BE2C (cell line): ENCODE measurements at places on chromosomes 7 and 10.
A peak's percentile ranks its signal among the peaks of the same experiment; 100 is the strongest.

- DNase-seq: no peak
Observed at GRCh38 chr7:139451638-139452037, 31.8 kb downstream of the KLRG2 start.

GRCh38 chr10:23331567-23332301, 12.9 kb downstream of the C10orf67 start:
- no peak for DNase-seq

- no peak for DNase-seq
Observed at GRCh38 chr7:4472728-4473127, 209.4 kb upstream of the FOXK1 start.

GRCh38 chr7:38154278-38154677, 23.8 kb upstream of the STARD3NL start:
- no peak for DNase-seq

DNA sequence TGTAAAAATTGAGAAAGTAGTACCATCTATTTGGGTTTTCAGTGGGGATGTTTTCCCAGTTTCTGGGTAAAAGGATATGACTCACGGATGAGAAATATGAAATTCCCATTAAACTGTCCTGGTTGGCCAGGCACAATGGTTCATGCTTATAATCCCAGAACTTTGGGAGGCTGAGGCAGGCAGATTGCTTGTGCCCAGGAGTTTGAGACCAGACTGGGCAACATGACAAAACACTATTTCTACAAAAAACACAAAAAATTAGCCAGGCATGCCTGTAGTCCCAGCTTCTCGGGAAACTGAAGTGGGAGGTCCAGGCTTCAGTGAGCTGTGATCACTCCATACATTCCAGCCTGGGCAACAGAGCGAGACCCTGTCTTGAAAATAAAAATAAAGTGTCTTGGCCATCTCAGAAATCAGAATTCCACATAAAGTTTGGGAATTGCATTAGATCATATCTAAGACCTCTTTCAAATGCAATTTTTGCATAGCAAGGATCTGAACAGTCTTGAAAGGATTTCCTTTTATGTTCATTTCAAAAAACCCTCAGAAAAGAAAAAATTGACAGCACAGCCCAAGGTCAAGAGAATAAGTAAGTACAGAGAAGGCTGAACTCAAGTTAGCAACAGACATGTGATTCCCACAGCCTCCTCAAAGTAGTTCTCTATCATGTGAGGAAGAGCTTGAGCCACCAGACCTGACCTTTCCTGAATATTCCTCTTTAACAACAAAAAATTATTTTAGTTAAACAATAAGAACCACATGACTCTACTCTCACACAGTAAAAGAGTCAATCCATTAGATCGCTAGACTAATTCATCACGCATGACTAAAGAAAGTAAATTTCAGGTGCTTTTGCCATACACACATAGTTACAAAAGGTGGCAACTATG, 141.5 kb upstream of the CAV2 start:
- DNase-seq: no peak

DNA sequence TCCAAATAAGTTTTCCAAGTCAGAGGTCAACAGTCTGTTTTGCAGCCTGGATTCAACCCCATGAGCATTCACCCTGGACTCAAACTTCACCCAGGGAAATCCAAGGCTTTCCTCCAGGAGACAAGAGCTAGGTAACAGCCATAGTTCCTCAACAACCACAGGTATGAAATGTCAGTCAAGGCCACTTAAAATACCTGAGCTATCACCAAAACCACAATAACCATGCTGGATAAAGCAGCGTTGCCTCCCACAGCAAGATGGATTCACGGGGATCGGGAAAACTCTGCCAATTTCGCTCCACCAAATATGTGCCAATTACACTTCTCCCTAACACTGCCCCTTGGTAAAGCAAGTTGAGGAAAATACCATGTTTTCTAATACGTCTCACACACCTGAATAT, 444.1 kb upstream of the KLF6 start:
- DNase-seq: no peak

GRCh38 chr7:105849122-105849855, 27.1 kb downstream of the ATXN7L1 start:
- no peak for DNase-seq

GRCh38 chr10:14185316-14186045, 145.2 kb downstream of the FRMD4A start:
- no peak for DNase-seq

DNA sequence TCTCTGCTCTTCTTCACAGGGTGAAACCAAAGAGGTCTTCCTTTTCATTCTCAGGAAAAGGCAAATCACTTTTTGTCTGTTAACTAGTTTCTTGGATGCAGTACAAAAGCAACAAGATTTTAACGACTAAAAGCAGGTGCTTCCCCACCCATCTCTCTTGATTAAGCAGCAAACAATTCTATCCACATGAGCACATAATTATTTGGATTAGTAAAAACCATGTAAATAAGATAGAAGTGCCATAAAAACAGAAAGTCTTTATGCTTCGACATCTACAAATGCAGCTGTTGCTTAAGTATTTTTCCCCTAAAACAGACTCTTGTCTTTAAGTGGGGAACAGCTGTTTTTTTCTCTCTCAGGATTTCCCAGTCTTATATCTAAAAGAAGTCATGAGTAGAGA, 37.4 kb downstream of the USP54 start:
- DNase-seq: no peak

DNA sequence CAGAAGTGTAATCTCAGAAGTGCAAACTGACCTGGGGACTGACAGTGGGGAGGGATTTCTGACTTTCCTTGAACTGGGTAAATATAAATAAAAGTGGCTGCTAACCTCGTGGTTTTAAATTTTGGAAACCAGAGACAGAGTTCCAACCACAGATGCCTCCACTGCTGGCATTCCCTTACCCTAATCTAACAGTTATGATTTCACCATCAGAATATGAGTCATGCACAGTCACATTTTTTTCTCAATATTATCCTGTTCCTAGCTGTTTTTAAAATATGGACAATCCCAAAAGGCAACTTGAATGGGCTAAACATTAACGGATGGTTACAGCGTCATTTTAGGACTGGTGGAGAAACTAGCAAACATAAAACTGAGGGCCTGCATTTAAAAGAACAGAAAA, 264.3 kb upstream of the INHBA start:
- no peak for DNase-seq

DNA sequence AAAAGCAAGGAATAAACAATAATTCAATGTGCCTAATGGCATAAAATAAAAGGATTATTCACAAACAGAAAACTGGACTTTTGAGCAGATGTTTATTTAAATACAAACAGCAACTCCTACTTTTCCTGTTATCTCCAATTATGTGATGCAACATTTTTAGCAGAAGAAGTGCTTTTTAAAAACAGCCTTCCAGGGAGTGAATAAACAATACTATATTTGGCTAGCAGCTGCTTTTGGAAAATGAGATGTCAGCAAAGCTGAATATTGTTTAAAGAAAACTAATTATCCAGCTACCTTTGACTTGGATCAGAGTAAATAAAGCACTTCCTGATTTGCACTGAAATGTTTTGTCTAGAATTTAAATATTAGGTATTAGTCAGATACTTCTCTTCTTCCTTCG, 23.2 kb downstream of the CDK1 start:
- DNase-seq: no peak

GRCh38 chr10:101780818-101781654, 2.2 kb downstream of the NPM3 start:
- DNase-seq: peak; percentile 74

DNA sequence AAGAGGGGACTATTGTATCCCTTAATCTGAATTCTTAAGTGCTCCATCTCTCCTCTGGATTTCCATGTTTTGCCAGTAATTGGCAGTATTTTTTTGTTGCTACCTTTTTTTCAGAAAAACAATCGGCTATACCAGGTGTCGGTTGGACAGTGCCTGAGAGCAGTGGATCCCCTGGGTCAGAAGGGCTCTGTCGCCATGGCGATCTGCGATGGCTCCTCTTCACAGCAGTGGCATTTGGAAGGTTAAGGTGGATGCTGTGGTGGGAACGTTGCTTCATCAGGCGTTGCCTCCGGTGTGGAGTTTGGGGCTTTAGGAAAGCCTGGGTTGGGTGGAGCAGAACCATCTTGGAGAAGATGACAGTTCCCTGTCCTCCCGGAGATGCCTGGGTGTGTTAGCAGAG, 96.0 kb downstream of the GALNT11 start:
- no peak for DNase-seq

DNA sequence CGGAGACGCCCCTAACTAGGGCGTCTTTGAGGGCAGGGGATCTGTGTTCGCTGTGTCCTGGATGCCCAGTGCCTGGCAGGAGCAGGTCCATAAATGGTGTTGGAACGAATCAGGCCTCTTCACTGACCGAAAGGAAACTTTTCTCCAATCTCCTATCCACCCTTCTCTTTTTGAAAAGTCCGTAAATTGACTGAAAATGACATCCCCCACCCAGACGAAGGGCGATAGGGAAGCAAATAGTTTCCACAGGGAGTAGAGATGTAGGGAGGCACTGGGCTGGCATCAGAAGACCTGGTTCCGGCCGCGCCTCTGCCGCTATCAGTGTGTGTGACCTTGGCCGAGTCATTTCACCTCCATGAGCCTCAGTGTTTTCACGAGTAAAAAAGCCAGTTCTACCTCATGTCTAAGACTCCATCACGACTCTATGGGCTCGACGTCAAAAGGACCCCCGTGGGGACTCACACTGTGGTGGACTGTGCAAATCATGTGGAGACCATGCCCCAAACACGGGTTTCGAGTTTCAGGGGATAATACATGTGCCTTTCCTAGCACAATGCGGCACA, 497 bp upstream of the RAB11FIP2 start:
- no peak for DNase-seq

DNA sequence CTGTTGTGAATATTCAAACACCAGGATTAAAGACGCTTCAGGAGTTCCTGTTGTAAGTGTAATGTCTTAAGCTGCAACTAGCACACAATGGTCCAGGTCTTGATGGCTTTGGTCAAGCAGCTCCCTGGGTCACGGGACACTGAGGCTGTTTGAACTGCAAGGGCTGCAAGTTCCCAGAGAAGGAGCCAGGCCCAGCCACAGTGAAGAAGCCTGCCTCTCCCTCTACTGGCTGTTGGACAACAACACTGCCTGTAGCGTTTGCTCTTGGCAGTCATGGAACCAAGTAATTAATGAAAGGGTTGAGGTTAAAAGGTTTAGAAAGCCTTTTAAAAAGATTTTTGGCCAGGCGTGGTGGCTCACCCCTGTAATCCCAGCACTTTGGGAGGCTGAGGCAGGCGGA, 31.9 kb upstream of the GUSB start:
- DNase-seq: peak; percentile 54

GRCh38 chr10:115004236-115004862, 66.4 kb downstream of the TRUB1 start:
- no peak for DNase-seq

GRCh38 chr10:6868036-6868725, 288.1 kb upstream of the PRKCQ start:
- no peak for DNase-seq

DNA sequence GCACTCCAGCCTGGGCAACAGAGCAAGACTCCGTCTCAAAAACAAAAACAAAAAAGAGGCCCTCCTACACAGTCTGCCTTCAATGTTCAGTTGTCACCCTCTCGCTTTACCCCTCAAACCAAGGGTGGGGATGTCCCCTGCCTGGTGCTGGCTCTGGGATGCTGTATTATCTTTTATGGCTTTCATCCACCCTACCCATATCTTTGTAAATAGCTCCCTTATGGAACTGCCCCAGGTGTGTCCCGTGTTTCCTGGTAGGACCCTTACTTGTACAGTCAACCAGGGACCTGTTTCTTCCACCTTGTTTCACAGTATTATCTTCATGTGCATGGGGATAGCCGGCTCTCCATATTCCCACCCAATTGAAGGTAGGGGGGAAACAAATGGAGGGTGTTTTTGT, 15.7 kb upstream of the LAMB1 start:
- no peak for DNase-seq

DNA sequence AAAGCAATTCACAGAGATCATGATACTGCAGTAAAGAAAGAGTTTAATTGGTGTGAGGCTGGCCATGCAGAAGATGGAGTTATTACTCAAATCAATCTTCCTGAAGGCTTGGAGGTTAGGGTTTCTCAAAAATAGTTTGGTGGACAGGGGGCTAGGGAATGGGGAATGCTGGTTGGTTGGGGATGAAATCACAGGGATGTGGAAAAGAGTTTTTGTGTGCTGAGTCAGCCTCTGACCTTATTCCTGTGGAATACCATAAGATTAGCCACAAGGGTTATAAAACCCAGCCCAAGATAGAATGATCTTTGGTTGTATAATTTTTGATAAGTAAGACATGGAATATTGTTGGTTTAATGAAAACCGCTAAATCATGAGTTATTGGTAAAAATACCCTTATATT, 764.3 kb downstream of the TYW1 start:
- DNase-seq: no peak

DNA sequence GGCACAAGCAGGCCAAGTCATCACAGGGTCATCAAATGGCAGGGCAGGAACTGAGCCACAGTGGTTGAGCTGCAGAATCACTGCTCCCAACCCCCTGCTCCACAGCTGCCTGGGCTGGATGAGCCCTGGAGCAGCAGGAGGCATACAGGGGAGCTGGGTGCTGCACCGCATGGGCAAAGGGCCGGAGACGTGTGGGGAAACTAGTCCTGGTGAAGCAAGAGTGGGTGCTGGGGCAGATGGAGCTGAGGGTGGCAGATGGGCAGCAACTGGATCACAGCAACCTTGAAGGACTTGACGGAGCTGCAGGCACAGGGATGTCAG, 16.0 kb upstream of the VOPP1 start:
- no peak for DNase-seq

DNA sequence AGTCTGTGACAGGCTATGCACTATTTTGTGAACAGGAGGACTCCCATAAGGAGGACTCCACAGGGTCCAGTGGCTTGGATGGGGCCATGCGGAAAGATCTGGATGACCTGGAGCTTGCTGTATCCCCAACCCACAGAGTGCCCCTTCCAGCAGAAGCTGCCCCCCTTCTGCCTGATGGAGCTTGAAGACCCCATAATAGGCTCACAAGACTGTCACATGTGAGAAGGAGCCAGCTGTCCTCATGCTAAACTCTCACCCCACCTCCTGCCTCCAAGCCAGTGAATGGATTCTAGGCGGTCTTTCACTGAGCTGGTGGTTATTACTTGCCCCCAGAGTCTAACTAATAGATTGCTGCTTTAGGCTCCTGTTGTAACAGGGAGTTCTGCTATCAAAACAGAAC, 79.1 kb downstream of the XRCC2 start:
- DNase-seq: no peak

DNA sequence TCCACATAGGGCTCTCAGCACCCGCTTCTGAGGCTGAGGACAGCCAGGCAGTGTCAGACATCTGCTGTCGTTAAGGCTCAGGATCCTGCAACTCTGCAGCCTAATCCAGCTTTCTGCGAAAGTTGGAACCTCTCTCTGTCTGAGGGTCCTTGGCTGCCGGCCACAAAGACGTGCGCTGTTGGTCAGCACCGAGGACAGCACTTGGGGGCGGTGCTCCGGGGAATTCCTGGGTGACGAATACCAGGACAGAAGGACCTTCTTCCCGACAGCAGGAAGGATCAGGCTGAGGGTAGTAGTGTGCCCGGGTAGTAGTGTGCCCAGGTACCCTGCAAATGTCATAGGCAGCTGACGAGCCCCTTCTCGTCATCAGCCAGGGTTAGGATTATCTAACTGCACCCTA, 16.0 kb upstream of the RASGEF1A start:
- no peak for DNase-seq

GRCh38 chr7:108094933-108095710, 35.0 kb downstream of the LAMB4 start:
- peak; percentile 58 for DNase-seq

- DNase-seq: peak; percentile 6
Observed at GRCh38 chr7:44057849-44058758, 7.3 kb downstream of the PGAM2 start.
